Lung (tissue), 17 donors: ENCODE measurements at places on chromosomes 4 and X. TPM values are rescaled to one million over a fixed set of nuclear protein-coding genes. Genes with fewer than 3 reads are reported as not detected.

Gene MAGEB1
- not detected for total RNA-seq

Gene DGAT2L6
- total RNA-seq: not detected

Gene USP17L15
- total RNA-seq: not detected

Gene DCHS2
- 13.4 TPM for total RNA-seq

Gene UBE2A
- total RNA-seq: 48.1 TPM

Gene SLITRK2
- total RNA-seq: 1.7 TPM

Gene SLC49A3
- 8.2 TPM for total RNA-seq
